ENCODE measurements at places on chromosomes 6 and 20. TPM values are rescaled to one million over a fixed set of nuclear protein-coding genes. Genes with fewer than 3 reads are reported as not detected.
A peak's percentile ranks its signal among the peaks of the same experiment; 100 is the strongest.

The CST1 gene
- total RNA-seq: not detected

The CRISP2 gene
- total RNA-seq: not detected

DNA sequence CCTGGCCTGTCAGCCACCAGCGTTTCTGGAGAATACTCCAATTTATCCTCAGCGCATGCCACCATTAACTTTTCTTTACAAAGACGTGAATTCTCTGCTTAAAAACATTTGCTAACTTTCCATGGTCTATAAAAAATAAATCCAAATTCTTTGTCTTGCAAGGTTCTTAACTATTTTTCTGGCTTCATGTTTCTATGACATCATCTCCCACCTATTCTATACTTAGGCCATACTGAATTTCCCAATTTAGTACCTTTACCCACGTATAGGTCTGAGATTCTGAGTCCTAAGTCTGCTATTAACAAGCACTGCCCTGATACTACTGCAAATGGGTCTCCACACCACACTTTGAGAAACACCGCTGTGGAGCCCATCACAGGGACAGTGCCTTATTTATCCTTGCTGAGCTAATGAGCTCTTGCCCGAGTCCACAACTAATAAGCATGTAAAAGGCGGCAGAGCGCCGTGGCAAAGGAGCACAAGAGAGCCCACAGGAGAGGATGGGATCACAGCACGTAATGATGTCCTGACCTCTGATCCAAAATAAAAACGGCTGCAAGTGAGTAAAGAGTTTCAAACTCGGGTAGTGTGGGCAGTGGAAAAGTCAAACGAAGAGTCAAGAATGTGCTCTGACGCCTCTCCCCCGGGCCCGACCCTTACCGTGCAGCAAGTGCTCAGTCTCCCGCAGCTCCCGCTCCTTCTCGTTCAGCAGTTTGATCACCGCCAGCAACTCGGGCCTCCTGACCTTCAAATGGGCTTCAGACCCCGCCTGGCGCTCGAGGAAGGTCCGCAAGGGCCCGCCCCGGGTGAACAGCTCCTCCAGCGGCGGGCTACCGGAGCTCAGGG is 519 bp downstream of the MTRF1L start:
- peak overlapping the region; percentile 91 for H3K27ac ChIP-seq
- DNase-seq: peak; percentile 10
- H3K4me1 ChIP-seq: peaks cover 25% of the 10 kb centered on the region
- no peaks in the 10 kb centered on the region for H3K27me3 ChIP-seq
- peak overlapping the region; percentile 92 for H3K4me3 ChIP-seq

DNA sequence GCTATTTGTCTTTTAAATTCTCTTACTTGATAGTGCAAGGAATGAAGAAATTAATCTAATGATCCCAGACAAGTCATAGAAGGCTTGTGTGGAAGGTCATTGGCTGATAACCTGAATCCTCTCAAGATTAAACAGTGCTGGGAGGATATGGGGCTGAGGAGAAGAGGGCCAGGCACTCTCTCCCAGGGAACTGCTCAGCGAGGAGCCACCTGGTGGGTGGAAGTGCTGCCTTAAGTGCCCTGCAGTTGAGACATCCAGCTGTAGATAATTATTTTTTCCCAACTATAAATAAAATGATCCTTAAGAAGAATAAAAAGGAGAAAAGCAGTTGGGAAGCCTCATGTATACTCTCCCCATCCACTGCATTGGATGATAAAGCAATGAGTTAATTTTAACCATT is 47.9 kb downstream of the BTBD3 start:
- no peaks in the 10 kb centered on the region for H3K27me3 ChIP-seq
- no peaks in the 10 kb centered on the region for H3K36me3 ChIP-seq
- H3K27ac ChIP-seq: no peak overlapping the region

The HTR1B gene
- not detected for total RNA-seq

The TRIM10 gene
- total RNA-seq: 2.7 TPM
